ENCODE measurements at places on chromosomes 5 and 9.

- H3K36me3 ChIP-seq: no peaks in the 10 kb centered on the region
- H3K4me3 ChIP-seq: no peak overlapping the region
- no peak overlapping the region for H3K27ac ChIP-seq
- H3K4me1 ChIP-seq: no peaks in the 10 kb centered on the region
- H3K27me3 ChIP-seq: no peaks in the 10 kb centered on the region
Observed at GRCh38 chr9:78213712-78214111, 22.2 kb upstream of the CEP78 start.

DNA sequence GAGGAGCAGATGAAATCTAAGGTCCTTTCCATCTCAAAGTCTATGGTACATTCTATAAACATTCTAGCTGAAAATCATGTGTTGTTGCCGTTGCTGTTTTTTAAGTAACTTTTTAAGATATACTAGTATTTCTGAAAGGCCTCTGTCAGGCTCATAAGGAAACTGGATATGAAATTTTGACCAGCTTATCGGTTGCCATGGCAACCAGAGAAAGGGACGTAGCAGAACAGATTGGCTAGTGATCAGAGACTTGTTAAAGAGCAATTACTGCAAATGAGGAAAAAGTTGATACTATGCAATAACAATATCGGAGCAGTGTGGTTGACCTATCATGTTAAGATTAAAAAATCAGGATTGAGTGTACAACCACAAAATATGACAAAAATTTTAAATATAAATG is 57.0 kb upstream of the RNF180 start:
- H3K27ac ChIP-seq: no peak overlapping the region
- H3K27me3 ChIP-seq: no peaks in the 10 kb centered on the region
- no peaks in the 10 kb centered on the region for H3K4me1 ChIP-seq
- no peak overlapping the region for H3K4me3 ChIP-seq

DNA sequence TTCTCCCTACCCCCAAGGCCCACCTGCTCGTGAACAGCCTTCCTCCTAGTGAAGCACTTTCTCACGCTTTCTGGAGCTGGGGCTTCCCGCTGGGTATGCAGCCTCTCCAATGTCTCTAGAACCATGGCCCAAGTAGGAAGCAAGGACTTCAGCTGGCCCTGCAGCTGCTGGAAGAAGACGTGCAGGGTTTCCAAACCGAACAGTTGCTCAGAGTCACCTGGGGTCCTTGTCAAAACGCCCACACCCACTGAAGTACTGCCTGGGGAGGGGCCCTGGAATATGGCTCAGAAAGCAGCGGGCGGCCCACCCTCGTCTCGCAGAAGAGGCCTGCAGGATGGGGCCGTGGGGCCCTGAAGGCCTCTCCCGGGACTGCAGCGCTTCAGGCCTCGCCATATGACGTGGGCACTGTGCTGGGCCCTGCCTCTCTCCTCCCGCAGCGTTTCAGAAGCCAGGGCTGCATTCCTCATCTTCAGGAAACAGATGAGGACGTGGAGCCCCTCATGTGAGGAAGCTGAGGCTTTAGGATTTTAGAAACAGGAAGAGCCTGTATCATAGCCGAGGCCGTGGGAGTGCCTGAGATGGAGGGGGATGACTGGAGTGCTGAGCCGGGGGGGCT is 116.0 kb upstream of the LMX1B start:
- no peaks in the 10 kb centered on the region for H3K27me3 ChIP-seq
- no peaks in the 10 kb centered on the region for H3K36me3 ChIP-seq
- no peak overlapping the region for H3K4me3 ChIP-seq

DNA sequence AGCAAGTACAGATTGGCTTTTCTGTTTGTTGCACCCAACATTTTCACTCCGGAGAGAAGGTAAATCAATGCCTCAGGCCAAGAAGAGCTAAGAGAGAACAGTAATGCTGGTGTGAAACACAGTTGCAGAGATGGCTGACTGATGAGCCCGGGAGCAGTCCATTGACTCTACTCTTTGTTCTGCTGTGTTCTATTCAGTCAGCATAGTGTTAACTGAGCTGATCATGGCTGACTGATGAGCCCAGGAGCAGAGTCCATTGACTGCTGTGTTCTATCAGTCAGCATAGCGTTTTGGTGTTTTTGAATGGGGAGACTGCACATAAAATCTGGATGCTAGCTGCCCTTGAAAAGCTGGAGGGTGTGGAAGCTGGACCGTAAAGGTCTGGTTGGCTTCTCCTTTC is 141.4 kb downstream of the FRMD3 start:
- no peaks in the 10 kb centered on the region for H3K4me1 ChIP-seq
- no peak overlapping the region for H3K27ac ChIP-seq
- no peak overlapping the region for H3K4me3 ChIP-seq
- H3K36me3 ChIP-seq: peaks cover 6% of the 10 kb centered on the region
- no peaks in the 10 kb centered on the region for H3K27me3 ChIP-seq

- peak overlapping the region; percentile 25 for H3K27ac ChIP-seq
- peaks cover 10% of the 10 kb centered on the region for H3K4me1 ChIP-seq
- DNase-seq: peak; percentile 76
- no peaks in the 10 kb centered on the region for H3K36me3 ChIP-seq
Observed at GRCh38 chr5:89457411-89458331, 574.7 kb upstream of the MEF2C start.

DNA sequence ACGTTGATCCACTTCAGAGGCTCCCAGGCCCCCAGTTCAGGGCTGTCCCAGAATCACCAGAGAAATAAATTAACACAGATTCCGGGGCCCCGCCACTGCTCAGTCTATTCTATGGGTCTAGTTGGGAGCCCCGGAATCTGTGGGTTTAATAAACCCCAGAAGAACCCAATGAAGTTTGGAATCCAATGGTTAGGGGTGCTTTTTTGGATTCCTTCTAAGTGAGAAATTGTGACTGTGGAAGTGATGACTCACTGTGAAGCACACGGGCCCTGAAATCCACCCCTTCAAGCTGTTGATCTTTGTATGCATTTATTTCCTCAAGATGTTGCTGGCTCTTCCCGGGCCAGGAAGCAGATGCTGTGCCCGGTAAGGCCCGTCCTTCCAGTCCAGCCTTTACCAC is 57.3 kb upstream of the SLC28A3 start:
- H3K36me3 ChIP-seq: no peaks in the 10 kb centered on the region
- H3K4me3 ChIP-seq: no peak overlapping the region
- no peak overlapping the region for H3K27ac ChIP-seq
- no peaks in the 10 kb centered on the region for H3K4me1 ChIP-seq
- DNase-seq: peak; percentile 46

DNA sequence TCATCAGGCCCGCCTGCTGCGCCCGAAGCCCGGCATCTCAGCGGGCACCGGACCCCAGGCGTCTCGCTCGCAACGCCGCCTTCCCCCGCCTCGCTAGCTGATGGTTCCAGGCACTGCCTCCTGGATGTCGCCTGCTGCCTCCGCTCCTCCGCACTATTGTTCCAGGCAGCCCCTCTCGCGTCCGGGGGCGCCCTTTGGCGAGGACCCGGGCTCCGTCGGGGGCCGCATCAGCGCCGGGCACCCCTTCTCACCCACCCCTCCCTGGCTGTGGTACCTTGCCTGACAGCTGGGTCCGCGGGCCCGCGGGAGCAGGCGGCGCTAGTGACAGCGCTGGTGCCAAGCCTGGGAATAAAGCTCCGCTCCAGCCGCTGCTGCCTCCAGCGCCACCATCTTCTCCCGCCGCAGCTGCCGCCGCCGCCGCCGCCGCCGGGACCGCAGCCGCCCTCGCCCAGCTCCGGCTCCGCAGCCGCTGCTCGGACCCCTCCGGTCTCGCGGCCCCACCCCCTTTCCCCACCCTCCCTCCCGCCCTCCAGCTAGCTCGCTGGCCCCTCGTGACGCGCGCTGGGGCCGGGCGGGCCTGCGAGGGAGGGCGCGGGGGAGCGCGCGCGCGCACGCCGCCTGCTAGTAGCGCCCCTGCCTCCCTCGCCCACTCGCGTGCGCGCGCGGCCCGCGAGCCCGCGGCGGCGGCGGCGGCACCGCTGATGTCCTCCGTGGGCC is at the start of gene APBA1:
TSS of gene APBA1 (minus strand) at position 493 of the 717 bp plus-strand sequence.
- peak within 1 kb of the TSS; percentile 70 for H3K4me3 ChIP-seq
- no peak for DNase-seq
- H3K4me1 ChIP-seq: peaks cover 6% of the 10 kb centered on the region
- no peaks in the 10 kb centered on the region for H3K36me3 ChIP-seq
- no peak within 1 kb of the TSS for H3K27ac ChIP-seq

DNA sequence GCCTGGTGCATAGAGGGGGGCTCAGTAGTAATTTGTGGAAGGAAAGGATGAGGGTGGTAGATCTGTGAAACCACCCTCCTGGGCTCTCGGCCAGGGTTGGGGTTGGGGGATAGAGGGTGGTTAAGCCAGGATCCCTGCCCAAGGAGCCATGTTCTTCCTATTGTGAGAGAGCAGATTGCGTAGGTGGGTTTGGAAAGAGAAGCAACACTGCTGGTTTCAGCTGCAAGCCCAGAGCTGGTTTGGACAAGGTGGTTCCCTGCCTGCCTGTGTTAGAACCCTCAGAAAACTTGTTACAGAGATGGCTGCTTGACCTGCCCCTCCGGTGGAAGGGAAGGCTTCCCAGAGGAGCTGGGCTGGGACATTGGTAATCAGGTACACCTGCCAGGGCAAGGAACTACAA is 131.2 kb upstream of the HAND1 start:
- peaks cover 27% of the 10 kb centered on the region for H3K27me3 ChIP-seq
- no peaks in the 10 kb centered on the region for H3K36me3 ChIP-seq
- H3K4me3 ChIP-seq: no peak overlapping the region
- peaks cover 10% of the 10 kb centered on the region for H3K4me1 ChIP-seq

DNA sequence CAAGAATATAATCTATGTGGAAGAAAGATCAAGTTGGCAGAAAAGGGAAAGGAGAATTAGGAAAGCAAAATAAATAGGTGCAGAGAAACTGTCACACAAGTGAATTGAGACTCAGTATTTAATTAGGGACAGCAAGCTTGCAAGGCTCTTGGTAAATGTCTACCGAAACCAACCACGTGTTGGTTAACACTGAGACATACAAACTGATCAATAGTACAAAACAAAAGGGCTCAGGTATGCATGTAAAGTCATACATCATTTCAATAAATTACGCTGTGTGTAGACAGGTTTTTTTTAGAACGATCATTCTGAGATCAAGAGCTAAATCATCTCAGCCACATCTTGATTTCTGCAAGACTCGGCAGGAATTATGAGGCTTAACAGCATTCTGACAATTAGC is 225.4 kb downstream of the EBF1 start:
- H3K36me3 ChIP-seq: peaks cover 7% of the 10 kb centered on the region
- no peak overlapping the region for H3K4me3 ChIP-seq
- H3K27me3 ChIP-seq: peaks cover 8% of the 10 kb centered on the region
- DNase-seq: no peak
